Left forelimb (tissue), 1 donor: ENCODE measurements at places on chromosomes 16 and 17.

DNA sequence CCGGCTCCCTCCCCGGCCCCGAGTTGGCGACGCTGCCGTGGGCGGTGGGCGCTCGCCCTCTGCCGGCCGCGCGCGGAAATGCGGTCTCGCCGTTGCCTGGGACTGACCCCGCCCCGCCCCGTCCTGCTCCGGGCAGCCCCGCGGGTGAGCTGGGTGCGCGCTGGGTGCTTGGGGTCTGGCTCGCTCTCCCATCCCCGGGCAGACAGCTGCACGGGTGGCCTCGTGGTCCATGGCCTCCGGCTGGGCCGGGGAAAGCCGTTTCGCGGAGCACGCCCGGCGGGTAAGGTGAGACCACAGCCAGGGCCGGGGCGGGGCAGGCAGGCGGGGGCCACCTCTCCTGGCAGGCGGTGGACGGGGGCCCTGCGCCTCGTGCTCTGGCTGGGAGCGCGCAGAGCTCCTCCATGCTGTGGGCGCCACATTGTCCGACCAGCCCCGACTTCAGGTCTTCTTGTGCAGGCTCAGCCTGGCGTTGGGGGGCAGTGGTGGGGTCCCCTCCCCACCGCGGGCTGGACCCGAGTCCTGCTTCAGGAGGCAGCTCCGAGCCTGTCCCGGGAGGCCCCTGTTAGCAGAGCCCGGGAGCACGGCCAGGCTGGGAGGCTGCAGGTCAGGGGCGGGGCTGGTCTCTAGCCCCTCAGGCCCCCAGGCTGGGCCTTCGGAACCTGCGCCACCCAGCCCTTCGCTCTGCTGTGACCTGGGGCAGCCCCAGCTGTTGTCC lies 7.0 kb upstream of the C1QTNF8 start:
- peak; percentile 86 for DNase-seq

DNA sequence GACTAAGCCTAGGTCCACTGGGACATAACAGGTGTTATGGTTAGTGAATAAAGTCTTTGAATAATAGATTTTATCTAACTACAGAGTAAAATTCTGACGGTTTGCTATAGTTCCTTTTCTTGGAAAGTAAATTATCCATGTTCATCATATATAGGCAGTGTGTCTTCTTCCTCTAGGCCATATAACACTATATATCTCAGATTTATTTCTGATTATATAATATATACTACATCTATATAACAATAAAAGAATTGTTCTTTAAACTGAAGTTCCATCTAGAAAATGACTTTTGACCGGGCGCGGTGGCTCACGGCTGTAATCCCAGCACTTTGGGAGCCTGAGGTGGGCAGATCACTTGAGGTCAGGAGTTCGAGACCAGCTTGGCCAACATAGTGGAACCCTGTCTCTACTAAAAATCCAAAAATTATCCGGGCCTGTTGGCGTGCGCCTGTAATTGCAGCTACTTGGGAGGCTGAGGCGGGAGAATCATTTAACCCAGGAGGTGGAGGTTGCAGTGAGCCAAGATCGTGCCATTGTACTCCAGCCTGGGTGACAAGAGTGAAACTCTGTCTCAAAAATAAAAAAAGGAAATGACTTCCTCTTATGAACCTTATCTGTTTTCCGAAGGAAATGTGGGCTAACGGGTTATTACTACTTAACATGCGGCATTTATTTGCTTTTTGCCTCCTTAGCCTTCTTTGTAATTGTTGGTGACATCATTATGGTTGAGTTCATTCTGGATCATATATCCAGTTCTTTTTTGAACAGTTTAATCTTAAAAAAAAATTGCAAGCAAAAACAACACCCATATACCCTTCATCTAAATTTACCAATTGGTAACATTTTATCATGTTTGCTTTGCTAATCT lies 29.2 kb downstream of the NOL11 start:
- no peak for DNase-seq

GRCh38 chr17:34246446-34246845 lies 8.6 kb upstream of the CCL2 start:
- DNase-seq, result no peak

- no peak for DNase-seq
Observed at GRCh38 chr17:29628644-29629043, 5.9 kb upstream of the CORO6 start.

- peak; percentile 42 for DNase-seq
Observed at GRCh38 chr17:80800481-80801391, 190.9 kb upstream of the CHMP6 start.

DNA sequence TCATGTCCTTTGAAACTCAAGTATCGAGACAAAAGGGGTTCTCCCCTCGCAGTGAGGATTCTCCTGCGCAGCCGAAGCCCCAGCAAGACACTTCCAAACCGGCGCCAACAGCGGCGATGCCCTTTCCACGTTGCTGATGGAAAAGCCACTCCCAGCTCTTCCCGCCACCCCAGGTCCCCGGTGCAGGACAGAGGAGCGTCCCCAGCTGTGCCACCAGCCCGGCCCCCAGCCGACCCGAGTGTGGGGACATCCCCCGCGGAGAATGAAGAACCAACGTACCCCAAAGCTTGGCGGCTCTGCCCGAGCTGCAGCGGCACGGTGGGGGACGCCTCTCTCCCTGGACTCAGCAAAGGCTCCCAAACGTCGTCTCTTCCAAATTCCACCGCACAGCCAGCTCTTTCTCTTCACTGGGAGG lies 573 bp downstream of the CHST6 start:
- DNase-seq, result no peak
